Natural killer cell treated with Interleukin-12 subunit alpha and Interleukin-12 subunit beta and Interleukin-15 and Interleukin-18, amount 100 ng/mL, for 72 hours (primary cell): ENCODE measurements at places on chromosomes 5 and 9. TPM values are rescaled to one million over a fixed set of nuclear protein-coding genes. Genes with fewer than 3 reads are reported as not detected.

GRCh38 chr5:88833371-88834130, 49.4 kb downstream of the MEF2C start:
- no peak for DNase-seq

- no peak for DNase-seq
Measured at GRCh38 chr5:1244976-1245375, 19.8 kb downstream of the SLC6A18 start.

DNA sequence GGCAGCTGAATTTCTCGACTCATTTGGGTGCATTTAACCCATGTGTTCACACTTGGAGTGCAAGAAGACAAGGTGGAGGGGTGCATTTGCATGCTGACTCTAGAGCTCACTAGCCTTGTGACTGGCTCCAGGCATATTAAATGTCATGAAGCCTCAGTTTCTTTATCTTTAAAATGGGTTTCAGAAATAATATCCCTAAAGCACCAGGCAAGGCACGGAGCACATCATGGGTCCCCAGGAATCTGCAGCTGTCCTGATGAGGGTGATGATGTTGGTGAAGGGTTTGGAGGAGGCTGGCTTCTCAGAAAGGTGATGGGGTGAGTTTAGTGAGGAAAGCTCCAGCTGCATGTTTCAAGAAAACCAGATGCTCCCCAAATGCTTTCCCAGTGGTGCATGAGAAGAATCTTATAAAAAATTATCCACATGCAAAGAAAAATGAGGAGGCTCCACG, 14.8 kb downstream of the STC2 start:
- DNase-seq: no peak

DNA sequence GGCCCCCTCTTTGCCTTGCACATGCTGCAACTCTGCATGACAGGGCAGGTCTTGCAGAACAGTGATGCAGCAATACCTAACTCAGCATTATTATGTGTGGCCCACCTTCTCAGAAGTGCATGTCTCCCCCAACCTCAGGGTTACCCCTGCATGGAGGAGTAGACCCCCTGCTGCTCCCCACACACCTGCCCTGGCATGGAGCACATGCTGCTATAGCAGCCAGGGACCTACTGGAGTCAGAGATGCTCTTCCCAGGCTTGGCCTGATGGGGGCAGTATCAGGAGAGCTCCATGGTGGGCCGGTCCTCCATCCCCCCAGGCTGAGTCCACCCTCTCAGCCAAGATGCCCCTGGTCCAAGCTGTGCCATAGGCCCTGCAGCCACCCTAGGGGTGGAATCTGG, 13.2 kb upstream of the BOD1 start:
- no peak for DNase-seq

GRCh38 chr9:115882911-115883310, 270.7 kb upstream of the PAPPA start:
- DNase-seq: no peak

DNA sequence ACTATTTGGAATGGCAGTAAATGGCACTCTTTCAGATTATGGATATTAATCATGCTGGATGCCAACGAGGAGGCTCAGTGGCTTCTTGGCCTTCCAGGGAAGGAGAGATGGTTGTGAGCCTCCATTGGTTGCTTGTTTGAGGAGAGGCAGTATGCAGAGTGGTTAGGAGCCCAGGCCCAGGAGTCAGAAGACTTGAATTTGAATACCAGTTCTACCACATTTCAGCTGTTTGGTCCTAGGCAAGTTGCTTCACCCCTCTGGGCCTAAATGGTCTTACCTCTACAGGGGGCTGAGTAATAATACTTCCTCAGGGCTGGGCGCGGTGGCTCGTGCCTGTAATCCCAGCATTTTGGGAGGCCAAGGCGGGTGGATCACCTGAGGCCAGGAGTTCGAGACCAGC, 52.5 kb downstream of the COL27A1 start:
- no peak for DNase-seq

GRCh38 chr9:97480749-97481148, 20.7 kb upstream of the TMOD1 start:
- DNase-seq: no peak

DNA sequence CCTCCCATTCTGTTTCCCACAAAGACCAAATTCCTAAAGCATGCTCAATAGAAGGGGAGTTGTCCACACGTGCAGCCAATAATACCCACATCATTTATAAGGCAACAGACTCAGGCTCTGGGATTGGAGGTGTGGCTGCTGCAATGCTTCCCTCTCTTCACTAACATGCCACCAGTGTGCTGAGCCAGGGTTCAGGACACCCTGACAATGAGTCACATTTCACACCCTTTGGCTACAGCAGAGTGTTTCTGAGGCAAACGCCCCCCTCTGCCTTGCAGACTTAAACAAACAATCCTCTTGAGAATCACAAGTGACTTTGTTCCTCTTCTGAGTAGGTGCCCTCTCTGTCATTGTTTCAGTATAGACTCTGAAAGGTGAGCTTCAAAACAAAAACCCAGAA, 189.3 kb upstream of the TLE4 start:
- no peak for DNase-seq

GRCh38 chr5:90689064-90689463, 130.5 kb downstream of the ADGRV1 start:
- DNase-seq: no peak

DNA sequence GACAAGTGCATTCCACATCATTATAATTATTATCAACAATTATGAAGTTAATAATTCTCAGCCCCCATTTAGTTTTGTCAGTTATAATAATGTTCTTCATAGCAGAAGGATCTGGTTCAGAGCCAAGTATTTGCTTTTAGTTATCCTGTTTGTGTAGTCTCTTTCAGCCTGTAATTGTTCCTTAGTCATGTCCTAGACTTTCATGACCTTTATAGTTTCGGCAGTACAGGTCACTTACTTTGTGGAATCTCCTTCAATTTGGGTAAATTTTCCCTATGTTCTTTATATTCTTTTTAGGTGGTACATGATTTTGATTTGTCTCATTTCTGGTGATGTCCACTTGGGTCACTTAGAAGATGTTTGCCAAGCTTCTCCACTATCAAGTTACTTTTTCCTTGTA, 34.3 kb downstream of the UBE2R2 start:
- DNase-seq: no peak

DNA sequence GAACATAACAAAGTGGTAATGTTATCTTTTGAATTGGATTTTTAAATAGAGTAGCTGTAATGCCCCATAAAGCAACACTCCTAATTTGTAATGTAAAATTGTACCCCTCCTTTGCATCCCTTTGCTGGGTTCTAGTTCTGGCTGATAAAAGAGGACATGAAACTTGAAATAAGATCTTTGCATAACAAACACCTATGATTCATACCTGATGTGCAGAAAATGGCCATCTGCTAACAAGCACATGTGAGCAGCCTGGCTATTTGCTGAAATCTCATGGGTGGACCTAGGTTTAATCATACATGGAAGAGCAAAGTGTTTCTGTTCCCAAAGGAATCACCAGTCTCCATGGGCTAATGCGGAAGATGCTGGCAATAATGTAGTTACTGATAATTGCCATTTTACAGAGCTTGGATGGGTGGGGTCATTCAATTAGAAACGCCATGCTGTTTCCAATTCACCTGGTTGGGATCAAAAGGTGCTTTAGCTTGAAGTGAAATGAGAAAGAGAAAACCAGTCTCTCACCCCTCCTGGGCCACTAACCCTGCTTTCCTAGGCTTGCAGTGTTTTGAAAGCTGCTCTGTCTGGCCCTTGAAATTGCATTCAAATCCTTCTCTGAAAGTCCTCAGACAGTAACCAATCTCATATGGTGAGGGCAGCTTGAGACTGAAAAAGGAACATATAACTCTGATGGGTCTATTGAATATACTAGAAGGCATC, 585.1 kb downstream of the TLE4 start:
- DNase-seq: no peak

DNA sequence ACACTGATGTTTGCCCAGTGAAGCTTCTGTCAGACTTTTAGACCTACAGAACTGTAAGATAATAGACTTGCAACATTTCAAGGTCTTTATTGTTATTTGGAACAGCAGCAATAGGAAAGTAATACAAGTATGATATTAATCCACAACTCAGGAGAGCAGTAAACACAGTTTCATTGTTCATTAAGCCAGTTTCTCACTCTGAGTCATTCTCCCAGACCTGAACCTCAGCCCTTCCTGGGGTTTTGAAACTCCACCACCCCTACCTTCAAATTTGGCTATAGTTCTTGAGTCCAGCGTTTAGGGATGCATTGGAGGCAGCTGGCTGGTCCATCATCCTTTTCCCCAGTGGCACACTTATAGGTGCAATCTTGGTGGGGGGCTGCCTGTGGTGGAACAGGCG, 203.2 kb downstream of the RAB3C start:
- DNase-seq: no peak

DNA sequence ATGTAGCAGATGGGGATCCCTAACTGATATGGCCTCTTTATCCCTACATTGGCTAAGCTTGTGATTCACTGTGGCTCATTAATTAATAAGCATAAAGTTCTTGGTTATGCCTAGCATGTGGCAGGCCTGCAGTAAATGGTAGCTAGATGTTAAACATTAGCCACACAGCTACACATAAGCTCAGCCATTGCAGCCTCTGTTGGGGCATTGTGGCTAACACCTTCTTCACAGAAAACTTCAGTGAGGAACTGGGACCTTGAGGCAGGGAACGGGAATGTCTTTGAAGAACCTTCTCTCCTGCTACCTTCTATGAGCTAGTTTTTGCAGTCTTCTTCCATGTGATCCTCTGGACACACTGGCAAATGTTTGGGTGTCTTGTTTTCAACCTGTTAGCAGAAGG, 338.2 kb downstream of the NTRK2 start:
- no peak for DNase-seq

- no peak for DNase-seq
Measured at GRCh38 chr5:6443326-6443725, 5.3 kb upstream of the UBE2QL1 start.

DNA sequence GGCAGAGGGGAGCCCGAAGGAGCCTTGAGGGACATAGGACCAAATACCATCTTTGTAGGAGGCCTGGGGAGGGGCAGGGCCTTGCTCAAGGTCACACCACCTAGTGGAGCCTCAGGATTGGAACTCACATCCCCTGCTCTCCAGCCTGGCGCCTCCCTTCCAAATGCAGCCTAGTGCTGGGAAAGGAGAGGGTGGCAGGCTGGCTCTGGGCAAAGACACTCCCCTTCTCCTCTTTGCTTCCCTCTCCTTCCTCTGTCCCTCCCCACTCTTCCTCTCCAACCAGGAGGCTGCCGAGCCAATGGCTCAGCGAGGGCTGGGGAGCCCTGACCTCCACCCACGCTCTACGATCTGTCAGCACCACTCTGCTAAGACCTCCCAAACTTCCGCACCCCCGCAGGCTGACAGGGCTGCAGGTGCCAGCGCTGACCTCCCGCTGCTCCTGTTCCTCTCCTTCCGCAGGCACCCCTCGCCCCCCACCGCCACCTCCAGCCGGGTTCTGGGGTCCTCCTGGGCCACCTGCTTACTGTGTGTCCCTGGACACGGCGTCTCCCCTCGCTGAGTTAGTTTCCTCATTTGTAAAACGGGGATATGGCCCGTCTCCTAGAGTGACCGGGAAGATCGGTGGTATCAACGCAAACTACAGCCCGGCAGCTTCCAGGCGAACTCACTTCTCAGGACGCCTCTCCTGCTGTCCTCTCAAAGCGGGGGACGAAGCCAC, 52.9 kb downstream of the C9orf50 start:
- no peak for DNase-seq

DNA sequence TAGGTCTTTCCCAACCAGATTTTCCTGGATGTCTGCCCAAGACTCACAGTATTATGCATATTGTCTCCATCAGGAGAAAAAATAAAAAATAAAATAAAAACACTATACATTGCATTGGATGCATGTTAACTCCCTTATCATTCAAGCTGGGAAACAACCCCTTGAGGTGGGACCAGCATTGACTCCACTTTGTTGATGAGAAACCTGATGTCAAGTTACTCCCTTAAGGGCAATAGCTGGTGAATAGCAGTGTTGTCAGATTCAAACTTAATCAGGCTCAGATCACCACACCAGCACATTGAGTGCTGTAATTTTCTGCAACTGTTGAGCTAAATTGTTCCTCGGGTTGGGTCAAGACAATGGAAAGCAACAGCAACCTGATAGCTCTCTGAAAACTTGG, 264.0 kb upstream of the TRIM32 start:
- DNase-seq: no peak

- DNase-seq: no peak
Measured at GRCh38 chr5:15260356-15261268, 239.4 kb upstream of the FBXL7 start.

DNA sequence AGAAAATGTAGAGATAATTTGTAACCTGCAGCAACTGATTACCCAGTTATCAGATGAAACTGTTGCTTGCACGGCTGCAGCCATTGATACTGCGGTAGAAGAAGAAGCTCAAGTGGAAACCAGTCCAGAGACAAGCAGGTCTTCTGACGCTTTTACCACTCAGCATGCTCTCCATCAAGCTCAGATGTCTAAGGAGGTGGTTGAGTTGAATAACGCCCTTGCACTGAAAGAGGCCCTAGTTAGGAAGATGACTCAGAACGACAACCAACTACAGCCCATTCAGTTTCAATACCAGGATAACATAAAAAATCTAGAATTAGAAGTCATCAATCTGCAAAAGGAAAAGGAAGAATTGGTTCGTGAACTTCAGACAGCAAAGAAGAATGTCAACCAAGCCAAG, 1.7 kb downstream of the KIF4B start:
- no peak for DNase-seq

- DNase-seq: no peak
Measured at GRCh38 chr9:136192289-136193126, 12.4 kb downstream of the LHX3 start.

DNA sequence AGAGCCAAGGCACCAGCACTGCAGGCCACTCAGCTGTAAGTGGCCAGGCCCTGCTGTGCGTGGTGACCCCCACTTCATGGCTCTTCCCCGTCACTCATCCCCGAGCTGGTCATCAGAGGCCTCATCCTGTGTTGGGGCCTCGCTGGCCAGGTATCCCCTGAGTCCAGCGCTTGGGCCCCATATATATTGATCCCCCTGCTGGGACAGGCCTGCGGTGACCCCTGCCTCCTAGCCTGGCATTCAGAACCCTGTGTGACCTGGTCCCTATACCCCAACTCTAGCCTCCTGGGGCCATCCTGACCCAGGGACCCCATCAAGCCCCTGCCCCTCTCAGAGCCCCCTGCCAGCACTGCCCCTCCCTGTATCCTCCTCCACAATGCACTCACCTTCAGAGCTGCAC, 12.7 kb downstream of the GBGT1 start:
- DNase-seq: no peak

GRCh38 chr5:24693609-24694008, 48.8 kb upstream of the CDH10 start:
- DNase-seq: no peak

- no peak for DNase-seq
Measured at GRCh38 chr9:21121595-21122251, 19.9 kb downstream of the IFNW1 start.

EMB gene
- total RNA-seq: 103 TPM

PLAA gene
- 47.2 TPM for total RNA-seq

GLT6D1 gene
- total RNA-seq: not detected

ANGPTL2 gene
- not detected for total RNA-seq

CD14 gene
- total RNA-seq: 1.00 TPM

OR1B1 gene
- total RNA-seq: not detected

ANKRD55 gene
- total RNA-seq: not detected

MAML1 gene
- total RNA-seq: 31.4 TPM

BARHL1 gene
- not detected for total RNA-seq

IL4 gene
- not detected for total RNA-seq

BAG1 gene
- 115 TPM for total RNA-seq

ZNF879 gene
- total RNA-seq: 4.6 TPM

PCDHB3 gene
- not detected for total RNA-seq

SLCO6A1 gene
- total RNA-seq: not detected

BTNL9 gene
- not detected for total RNA-seq

PTCD2 gene
- 11.3 TPM for total RNA-seq

REEP2 gene
- total RNA-seq: 0.75 TPM

PCDH12 gene
- total RNA-seq: 0.28 TPM

PCDHA10 gene
- total RNA-seq: not detected
